Upper lobe of right lung (tissue), 1 donor: ENCODE measurements at places on chromosomes 16 and 17. TPM values are rescaled to one million over a fixed set of nuclear protein-coding genes. Genes with fewer than 3 reads are reported as not detected.

The TBC1D28 gene
- total RNA-seq: not detected

The CLCN7 gene
- total RNA-seq: 138 TPM

GRCh38 chr16:1311212-1311737, 1.8 kb downstream of the UBE2I start:
- DNase-seq: no peak

GRCh38 chr17:64357191-64357981, 33.3 kb downstream of the PECAM1 start:
- DNase-seq: peak; percentile 75

DNA sequence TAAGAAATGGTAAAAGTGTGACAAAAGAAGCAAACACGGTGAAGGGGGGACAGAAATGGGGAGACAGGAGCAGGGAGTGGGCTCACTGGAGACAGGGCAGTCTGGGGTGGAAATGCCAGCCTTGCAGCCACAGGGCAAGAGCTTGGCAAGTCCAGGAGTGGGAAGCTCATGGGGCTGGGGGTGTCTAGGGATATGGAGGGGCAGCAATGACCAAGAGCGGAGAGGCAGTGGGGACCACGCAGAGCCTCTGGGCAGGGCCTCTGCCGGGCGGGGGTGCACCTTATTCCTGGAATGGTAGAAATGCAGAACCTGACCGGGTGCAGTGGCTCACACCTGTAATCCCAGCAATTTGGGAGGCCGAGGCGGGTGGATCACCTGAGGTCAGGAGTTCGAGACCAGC, 12.6 kb downstream of the SLC5A10 start:
- no peak for DNase-seq

DNA sequence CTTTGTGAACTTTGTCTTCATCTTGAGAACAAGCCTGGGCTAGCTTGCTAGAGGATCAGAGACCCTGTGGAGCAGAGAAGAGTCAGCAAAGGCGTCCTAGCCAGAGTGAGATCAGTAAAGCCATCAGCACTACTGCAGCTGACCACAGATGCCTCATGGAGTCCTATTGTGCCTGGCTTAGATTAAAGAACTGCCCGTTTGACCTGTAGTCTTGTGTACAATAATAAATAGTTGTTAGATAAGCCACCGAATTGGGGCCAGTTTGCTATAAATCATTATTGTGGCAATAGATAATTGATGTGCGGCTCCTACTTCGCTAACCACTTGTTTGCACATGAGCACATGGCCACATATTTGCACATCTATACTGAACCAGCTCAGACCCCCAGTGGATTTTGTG, 103.0 kb downstream of the CYLD start:
- DNase-seq: no peak
